ENCODE measurements at places on chromosomes 3 and 15.

DNA sequence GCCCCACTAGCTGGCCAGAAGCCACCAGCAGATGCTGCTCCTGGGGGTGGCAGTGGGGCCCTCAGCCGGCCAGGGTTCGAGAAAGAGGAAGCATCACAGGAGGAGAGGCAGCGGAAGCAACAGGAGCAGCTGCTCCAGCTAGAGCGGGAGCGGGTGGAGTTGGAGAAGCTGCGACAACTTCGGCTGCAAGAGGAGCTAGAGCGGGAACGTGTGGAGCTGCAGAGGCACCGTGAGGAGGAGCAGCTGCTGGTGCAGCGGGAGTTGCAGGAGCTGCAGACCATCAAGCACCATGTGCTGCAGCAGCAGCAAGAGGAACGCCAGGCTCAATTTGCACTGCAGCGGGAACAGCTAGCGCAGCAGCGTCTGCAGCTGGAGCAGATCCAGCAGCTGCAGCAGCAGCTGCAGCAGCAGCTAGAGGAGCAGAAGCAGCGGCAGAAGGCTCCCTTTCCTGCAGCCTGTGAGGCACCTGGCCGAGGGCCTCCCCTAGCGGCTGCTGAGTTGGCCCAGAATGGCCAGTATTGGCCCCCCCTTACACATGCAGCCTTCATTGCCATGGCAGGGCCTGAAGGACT lies 17.5 kb upstream of the APEH start:
- no peak for DNase-seq

GRCh38 chr15:57327985-57328471 lies 48.3 kb upstream of the CGNL1 start:
- DNase-seq: no peak

GRCh38 chr15:85419161-85419560 lies 38.8 kb downstream of the AKAP13 start:
- DNase-seq: no peak

DNA sequence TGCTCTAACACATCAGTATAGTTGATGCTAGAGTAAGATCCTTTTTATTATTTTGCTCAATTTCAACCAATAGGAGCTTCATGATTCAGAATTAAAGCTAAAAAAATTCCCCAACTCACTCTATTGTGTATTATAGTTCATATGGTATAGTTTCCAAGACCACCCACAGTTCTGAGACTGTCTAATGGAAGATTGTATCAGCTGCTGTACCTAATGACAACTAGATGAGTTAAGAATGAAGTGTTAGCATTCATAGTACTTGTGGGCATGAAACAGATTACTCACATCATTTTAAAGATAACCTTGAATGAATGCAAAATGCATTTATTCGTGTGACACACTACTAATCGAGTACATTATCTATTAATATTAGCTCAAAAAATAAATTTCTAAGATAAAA lies 289.9 kb upstream of the ATP11B start:
- DNase-seq: no peak

DNA sequence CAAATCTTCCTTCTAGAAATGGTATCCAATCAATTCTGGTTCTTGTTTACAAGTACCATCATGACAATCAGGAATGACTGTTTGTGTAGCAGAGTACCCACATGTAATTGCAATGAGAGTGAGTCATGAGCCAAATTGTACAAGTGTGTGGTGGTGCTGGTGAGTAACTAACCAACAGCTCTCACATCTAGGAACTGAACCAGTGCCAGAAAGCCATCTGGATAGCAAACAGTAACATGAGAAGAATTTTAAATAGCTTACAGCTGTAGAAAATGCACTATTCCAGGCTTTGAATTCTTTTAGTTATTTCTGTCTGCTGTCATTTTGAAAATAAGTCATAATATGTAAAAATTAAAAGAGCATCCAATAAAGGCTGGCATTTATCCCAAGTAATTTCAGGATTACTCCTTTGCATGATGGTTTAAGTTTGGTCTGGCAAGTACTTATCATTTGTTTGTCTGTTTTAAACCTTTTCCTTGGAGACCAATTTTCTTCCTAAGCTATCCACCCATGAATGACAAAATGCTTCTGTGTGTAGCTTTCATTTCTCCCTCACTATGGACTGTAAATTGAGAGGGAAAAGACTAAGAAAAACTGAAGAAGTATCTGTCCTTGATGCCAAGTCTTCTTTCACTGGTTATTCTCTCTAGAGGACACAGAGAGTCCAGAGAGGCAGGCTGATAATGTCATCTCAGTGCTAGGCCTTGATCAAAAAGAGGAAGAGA lies 60.0 kb downstream of the PIK3CB start:
- no peak for DNase-seq

DNA sequence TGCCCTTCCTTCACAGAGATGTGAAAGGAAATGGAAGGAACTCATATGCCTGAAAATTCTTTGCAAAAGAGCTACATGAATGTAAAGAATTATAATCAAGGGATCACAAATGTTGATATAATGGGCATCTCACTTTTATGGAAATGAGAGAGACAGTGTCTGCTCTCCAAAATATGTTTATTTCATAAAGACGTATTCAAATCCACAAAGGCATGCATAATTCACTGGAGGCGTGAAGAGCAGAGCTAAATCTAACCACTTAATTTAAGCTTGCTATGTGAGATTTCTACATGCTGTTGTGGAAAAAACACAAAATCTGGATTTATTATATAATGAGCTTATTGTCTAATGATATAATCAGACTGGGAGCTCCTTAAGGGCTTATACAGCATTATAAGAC lies 469.1 kb downstream of the RAP2B start:
- DNase-seq: no peak

DNA sequence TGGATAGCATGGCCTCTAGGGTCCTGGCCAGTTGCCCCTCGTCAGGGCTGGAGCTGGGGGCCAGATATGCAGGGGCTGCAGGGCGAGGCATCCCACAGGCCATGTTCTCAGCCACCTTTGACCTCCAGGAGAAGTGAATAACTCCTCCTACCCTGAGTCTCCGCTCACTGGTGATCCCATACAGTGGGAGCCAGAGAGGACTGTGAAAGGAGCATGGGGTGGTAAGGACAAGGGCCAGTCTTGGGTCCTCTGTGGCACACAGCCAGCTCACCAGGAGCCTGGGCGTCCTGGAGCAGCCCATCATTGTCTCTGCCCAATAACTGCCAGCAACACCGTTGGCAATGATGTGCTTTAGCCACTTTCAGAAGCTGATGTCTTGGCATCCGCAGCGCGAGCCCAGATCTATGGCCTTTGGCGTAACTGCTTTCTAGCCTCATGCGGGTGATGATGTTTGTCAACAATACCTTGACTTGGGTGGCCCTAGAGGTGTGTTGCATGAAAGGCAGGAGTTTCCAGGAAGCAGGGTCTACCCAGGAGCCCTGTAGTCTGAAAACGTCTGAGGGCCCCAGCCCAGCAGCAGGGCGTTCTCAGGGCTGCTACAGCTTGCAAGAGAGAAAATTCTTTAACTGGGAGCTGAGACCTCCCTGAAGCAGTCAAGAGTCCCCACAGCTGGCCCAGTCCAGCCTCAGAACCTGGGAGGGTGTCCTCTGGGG lies 61.1 kb upstream of the IQSEC1 start:
- no peak for DNase-seq

- no peak for DNase-seq
Observed at GRCh38 chr3:121496786-121497185, 49.0 kb downstream of the POLQ start.

DNA sequence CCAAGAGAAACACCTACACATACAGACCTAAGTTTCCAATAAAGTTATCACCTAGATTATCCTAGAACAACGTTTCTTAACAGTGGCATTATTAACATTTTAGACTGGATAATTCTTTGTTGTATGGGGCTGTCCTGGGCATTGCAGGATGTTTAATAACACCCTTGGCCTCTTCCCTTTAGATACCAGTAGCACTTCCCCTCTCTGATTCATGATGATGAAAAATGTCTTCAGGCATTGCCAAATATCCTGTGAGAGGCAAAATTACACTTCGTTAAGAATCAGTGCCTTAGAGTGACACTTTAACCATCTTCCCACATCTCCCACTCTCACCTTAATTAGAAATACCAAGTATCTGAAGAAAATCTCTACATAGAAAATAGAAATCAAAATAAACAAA lies 352.6 kb downstream of the CGGBP1 start:
- no peak for DNase-seq

DNA sequence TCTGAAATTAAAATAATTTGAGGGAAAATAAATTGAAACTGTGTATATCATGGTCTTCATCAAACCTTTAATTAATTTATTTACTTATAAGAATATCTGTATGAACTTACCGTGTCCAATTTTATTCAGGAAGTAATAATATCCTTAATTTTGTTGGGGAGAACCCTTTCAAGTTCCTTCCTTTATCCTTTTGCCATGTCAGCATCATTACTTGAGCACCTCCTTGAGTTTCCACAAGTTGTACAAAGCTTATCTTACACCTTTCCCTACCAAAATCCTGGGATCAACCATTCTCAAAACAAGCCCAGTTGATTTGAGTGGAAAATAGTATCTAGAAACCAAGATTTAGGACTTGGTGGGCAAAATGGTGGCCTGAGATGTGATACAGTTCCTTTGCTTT lies 37.3 kb downstream of the PLSCR2 start:
- no peak for DNase-seq

- no peak for DNase-seq
Observed at GRCh38 chr15:22907161-22907950, 68.9 kb downstream of the NIPA2 start.

DNA sequence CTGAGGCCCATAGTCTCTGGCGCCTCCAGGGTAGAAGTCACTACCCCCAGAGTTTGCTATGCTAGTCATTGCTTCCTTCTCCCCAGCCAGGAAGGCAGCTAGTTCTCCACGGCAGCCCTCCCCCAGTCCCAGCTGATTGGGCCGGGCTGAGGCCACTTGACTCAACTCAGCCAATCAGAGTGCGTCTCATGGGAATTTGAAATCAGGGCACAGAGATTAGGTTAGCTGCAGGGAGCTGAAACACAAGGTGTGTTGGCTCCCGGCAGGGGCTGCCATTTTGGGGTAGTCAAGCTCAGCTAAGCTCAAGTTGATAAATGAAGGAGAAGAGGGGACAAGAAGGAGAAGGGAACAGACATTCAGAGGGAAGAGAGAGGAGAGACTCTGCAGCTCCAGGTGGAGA lies 32.8 kb downstream of the LINGO1 start:
- DNase-seq: no peak

GRCh38 chr3:66797889-66798560 lies 200.1 kb upstream of the KBTBD8 start:
- no peak for DNase-seq

GRCh38 chr15:61030451-61030850 lies 198.7 kb downstream of the RORA start:
- no peak for DNase-seq

GRCh38 chr3:84444726-84445521 lies 513.9 kb upstream of the CADM2 start:
- DNase-seq: no peak

GRCh38 chr15:100665570-100665969 lies 63.2 kb downstream of the ASB7 start:
- DNase-seq: no peak

- DNase-seq: no peak
Observed at GRCh38 chr3:194472290-194472920, 14.4 kb downstream of the ATP13A3 start.

- peak; percentile 74 for DNase-seq
Observed at GRCh38 chr3:129576514-129577352, 29.7 kb downstream of the PLXND1 start.

- no peak for DNase-seq
Observed at GRCh38 chr15:81755626-81756025, 290.2 kb downstream of the MEX3B start.

GRCh38 chr3:189446959-189447560 lies 184.1 kb upstream of the TP63 start:
- DNase-seq: no peak

GRCh38 chr15:74175271-74176191 lies 2.0 kb downstream of the ISLR start:
- no peak for DNase-seq

DNA sequence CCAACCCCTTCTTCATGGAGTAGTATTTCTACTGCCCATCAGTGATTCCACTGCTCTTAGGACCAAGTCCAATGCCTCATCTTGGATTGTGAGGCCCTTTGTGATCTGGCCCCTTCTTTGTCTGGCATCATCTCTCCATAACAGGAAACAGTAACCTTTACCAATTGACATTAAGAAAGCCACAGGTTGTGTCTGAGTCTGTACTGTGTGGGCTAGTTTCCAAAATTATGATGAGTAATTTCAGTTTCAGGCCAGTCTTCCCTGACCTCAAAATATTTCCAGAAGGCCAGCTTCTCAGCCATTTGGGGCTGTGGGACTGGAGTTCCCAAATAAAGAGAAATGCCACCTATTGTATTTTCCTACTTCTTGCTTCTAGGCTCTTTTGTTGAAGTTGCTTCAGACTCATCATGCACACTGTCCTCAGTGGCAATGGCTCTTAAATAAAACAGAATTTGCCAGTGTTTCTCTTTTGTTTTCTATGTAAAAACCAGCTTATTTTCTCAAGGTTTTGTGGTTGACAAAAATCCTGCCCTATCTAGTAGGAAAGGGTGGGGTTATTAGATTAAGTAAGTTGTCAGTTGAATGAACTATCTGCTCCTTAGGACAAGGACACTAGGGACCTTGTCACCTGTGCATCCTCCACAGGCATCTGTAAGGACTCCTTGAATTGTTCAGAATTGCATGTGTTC lies 47.0 kb upstream of the ACKR4 start:
- DNase-seq: no peak

DNA sequence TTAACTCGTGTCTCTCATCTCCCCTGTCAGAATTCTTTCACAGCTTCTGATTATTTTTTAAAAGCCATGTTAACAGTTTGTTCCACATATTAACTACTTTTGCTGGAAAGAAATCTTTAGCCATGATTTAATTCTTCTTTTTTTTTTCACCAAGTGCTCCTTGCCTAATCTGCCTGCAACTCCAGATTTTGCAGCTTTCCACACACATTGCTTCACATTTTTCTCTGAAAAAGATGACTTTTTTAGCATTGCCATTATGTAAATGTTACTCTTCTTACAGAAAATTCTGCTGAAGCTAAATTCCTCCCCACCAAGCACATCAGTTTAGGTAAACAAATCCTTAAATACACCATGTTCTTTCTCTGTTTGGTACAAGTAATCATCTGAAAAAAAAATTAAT lies 23.4 kb upstream of the PPARG start:
- DNase-seq: no peak

All from effector memory CD4-positive, alpha-beta T cell (primary cell).